Left lung (tissue), 14 donors: ENCODE measurements at places on chromosomes 11 and 22.

DNA sequence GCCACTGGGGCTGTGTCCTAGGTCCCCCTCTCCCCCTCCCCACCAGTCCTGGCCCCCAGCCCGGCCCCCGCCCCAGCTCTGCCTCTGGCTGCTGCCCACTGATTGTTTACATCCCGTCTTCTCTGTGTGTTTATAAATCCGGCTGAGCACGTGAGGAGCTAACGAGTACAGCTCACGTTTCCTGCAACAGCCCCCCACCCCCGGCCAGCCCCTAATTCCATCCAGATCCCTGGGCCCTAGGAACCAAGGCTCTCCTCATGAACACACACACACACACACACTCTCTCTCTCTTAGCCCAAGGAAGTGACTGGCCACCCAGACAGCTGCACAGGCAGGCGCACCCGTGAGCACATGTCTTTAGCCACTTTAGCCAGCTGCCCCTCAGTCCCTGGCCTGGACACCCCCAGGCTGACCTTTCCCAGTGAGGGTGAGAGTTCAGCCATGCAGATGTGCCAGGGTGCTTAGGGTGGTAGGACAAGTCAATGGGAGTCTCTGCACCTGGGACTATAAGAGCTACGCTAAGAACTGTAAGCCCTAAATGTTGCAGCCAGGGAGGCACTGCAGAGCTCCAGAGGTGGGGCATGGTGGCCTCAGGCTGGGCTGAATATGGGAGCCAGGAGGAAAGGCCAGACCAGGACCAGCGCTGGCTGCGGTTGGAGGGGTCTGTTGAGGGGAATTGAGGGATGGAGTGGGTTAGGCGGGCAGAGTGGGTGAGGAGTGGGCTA lies 2.9 kb downstream of the CLCF1 start:
- peaks cover 34% of the 10 kb centered on the region for H3K4me1 ChIP-seq
- DNase-seq, result no peak
- peaks cover 2% of the 10 kb centered on the region for H3K36me3 ChIP-seq
- H3K4me3 ChIP-seq, result no peak overlapping the region

GRCh38 chr11:34999453-34999852 lies 83.0 kb downstream of the PDHX start:
- no peaks in the 10 kb centered on the region for H3K36me3 ChIP-seq
- H3K27ac ChIP-seq, result no peak overlapping the region
- H3K4me1 ChIP-seq, result peaks cover 11% of the 10 kb centered on the region
- no peaks in the 10 kb centered on the region for H3K27me3 ChIP-seq

DNA sequence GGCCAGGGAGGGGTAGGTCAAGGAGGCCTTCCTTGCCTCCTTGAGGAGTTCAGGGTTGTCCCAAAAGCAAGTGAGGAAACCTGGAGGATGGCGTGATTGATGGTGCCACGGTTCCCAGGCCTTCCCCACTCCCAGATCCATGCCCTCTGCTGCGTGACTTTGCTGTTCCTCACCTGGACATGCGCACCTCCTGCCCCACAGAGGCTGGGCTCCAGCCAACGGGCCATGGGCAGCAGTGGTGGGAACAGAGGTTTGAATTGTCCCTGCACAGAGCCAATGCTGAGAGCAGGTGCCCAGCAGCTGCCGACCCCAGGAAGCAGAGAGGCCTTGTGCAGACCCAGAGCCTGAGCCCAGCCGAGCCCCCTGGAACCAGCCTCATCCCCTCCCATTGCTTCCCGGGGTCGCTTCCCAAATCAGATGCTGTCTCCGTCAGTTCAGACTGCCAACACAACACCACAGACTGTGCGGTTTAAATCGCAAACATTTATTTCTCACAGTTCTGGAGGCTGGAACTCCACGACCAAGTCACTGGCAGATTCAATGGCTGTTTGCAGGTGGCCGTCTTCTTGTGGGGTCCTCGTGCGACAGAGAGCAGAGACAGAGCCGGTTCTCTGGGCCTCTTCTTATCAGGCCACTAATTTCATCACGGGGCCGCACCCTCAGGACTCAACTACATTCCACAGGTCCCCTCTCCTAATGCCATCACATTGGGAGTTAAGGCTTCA lies 6.2 kb upstream of the LINC01488 start:
- no peak overlapping the region for H3K4me3 ChIP-seq
- no peak for DNase-seq
- H3K4me1 ChIP-seq, result no peaks in the 10 kb centered on the region
- no peaks in the 10 kb centered on the region for H3K36me3 ChIP-seq
- no peak overlapping the region for H3K27ac ChIP-seq
- H3K27me3 ChIP-seq, result peaks cover 12% of the 10 kb centered on the region

DNA sequence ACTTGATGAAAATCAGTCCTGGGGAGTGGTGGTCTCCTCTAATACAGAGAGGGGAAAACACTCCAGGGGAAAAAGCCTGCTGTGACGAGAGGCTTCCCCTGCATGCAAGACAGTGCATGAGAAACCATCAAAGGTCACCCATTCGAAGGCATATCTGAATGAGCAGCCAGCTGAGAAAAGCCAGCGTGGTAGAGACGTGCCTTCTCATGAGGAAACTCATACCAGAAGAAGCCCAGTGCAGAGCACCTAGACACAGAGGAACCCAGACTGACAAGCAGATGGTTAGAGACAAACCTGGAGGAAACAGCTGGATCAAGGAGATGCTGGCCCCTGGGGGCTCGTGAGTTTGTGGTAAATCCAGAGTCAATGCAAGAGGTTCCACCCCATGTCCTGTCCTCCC lies 534.8 kb downstream of the BRD1 start:
- no peak overlapping the region for H3K27ac ChIP-seq
- no peak for DNase-seq
- no peak overlapping the region for H3K4me3 ChIP-seq
- H3K27me3 ChIP-seq, result no peaks in the 10 kb centered on the region
- H3K36me3 ChIP-seq, result no peaks in the 10 kb centered on the region

DNA sequence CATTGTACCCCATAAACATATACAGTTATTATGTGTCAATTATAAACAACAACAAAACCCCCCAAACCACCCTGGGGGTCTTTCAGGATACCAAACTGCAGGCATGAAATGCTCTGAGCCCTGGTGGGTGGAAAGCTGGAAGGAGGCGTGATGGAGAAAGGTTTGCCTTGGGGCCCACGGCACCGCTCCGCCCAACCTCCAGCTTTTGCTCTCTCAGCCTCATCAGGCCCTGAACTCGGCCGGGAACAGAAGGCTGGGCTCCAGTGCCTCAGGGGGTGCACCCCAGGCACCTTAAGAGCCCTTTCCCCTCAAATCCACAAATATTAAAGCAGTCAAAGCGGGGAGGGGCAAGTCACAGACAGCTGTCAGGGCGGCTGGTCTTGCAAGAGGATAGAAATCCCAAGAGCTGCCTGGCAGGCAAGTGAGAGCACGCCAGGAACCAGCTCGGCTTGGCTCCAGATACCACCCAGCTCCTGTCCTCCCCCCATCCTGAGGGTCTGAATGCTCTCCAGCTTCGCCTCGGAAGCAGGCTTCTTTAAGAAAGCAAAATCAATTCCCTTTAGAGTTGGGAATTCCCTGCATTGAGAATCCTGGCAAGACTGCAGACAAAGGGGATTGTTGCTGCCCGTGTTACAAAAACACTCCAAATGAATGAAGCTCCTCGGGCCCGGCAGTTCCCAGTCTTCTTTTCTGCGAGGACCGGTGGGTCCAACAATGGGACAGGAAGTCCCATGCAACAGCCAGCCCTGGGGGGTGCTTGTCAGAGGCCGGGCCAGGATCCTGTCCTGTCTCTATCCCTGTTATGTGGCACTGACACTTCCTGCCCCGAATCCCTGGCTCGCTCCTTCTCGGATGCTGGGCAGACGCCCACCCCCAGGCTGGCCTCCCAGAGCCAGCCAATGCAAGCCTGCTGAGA lies 80.8 kb downstream of the NAT10 start:
- no peaks in the 10 kb centered on the region for H3K4me1 ChIP-seq
- H3K4me3 ChIP-seq, result no peak overlapping the region
- no peak for DNase-seq
- no peaks in the 10 kb centered on the region for H3K27me3 ChIP-seq

DNA sequence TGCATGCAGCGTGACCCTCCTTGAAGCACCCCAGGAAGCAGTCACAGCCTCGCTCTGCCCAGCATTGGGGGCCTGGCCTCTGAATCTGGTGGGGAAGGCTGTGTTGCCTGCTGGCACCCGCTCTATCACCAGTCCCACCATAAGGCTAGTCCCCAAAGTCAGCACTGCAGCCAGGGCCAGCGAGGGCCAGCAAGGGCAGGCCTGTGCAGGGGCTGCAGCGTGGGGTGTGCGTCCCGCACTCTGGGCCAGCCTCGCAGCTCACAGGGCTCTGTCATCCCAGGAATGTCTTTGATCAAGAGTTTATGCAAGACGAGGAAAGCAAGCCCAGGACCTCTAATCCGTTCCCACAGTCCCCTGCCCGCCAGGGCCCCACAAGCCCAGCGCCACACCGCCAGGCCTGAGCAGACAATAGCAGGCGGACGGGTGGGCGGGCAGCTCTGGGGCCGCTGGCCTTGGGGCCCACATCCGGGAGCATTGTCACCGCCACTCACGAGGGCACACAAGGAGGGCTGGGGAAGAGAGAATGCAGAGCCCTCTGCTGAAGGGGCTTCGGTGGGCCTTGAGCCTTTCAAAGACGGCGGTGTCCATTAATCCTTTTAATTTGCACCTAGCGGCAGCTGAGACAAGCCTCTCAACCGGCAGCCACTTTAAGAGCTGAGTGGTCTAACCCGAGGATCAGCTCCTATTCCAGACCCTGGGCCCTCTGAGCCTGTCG lies 17.1 kb downstream of the LTO1 start:
- DNase-seq, result no peak
- no peak overlapping the region for H3K4me3 ChIP-seq
- H3K27ac ChIP-seq, result no peak overlapping the region
- no peaks in the 10 kb centered on the region for H3K36me3 ChIP-seq
- H3K27me3 ChIP-seq, result no peaks in the 10 kb centered on the region

GRCh38 chr22:30905696-30906341 lies 62.8 kb downstream of the MORC2 start:
- H3K27me3 ChIP-seq, result no peaks in the 10 kb centered on the region
- no peak for DNase-seq
